ENCODE measurements at places on chromosomes 3 and 15.
A peak's percentile ranks its signal among the peaks of the same experiment; 100 is the strongest.

GRCh38 chr3:127215714-127216414 is 22.9 kb downstream of the PRR23E start:
- no peak for DNase-seq

DNA sequence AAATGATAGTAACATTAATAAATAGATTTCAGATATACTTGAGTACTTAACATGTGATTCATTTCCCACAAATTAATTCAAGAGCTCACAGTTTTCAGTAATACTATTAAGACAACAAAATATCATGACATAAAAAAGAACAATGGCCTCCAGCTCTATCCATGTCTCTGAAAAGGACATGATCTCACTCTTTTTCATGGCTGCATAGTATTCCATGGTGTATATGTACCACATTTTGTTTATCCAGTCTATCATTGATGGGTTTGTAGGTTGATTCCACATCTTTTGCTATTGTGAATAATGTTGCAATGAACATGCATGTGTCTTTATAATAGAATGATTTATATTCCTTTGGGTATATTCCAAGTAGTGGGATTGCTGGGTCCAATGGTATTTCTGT is 1012.8 kb upstream of the ALCAM start:
- DNase-seq = no peak

- peak; percentile 73 for DNase-seq
Observed at GRCh38 chr3:45592830-45593707, 1.5 kb upstream of the LIMD1 start.

DNA sequence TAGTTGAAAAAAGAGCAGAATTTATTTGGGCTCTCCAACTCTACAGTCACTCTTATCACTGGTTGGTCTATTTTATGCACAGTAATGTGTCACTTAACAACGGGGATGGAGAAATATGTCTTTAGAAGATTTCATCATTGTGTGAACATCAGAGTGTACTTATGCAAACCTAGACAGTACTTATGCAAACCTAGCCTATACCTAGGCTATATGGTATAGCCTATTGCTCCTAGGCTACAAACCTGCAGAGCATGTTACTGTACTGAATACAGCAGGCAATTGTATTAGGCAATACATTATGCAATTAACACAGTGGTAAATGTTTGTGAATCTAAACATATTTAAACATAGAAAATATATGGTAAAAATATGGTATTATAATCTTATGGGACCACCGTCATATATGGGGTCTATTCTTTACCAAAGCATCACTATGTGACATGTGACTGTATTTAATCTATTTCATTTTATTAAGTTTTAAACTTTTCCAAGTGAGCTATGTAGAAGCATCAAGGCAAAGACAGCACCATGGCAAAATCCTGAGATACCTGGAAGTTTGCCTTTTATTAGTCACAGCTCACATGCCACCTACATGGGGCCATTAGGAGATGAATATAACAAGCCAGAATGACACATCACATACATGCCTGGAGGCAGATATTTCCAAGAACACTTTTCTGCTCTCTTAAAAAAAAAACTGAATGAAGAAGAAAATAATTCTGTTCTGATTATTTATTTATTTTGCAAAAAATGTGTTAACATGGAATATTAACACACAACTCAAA is 537.4 kb downstream of the TUSC7 start:
- no peak for DNase-seq

- no peak for DNase-seq
Observed at GRCh38 chr3:127710155-127710941, 37.6 kb downstream of the ABTB1 start.

GRCh38 chr3:16467393-16467792 is 46.1 kb downstream of the RFTN1 start:
- no peak for DNase-seq

DNA sequence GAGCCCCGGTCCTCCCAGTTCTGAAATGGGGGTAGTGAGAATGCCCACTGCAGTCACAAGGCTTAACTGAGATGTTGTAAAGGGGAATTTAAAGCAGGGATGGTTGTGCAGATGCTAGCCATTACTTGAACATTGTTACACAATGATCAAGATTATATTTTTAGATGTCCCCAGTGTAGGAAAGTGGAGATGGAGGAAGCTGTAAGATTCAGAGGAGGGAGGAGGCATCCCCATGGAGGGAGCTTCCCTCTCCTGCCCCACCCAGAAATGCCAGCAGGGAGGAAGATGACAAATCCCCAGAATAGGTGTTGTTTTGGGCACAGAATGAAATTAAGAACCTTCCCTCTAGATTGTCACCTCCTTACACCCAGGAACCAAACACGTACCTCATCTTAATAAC is 46.1 kb downstream of the EFCAB12 start:
- DNase-seq = no peak

DNA sequence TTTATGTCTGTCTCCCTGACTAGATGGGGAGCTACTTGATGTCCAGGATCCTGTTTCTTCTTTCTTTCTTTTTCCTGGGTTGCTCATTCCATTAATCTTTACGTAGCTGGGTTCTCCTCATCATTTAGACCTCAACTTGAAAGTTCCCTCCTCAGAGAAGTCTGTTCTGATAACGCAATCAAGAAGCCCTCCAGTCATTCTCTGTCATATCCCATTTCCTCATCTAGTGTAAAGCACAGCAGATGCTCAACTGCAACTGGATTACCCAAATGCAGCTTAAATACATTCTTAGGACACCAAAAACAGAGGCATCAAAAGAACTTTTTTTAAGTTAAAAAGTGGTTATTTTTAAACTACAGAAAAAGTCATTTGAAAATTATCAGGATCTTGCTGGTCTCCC is 51.7 kb upstream of the ST3GAL6 start:
- DNase-seq = no peak

DNA sequence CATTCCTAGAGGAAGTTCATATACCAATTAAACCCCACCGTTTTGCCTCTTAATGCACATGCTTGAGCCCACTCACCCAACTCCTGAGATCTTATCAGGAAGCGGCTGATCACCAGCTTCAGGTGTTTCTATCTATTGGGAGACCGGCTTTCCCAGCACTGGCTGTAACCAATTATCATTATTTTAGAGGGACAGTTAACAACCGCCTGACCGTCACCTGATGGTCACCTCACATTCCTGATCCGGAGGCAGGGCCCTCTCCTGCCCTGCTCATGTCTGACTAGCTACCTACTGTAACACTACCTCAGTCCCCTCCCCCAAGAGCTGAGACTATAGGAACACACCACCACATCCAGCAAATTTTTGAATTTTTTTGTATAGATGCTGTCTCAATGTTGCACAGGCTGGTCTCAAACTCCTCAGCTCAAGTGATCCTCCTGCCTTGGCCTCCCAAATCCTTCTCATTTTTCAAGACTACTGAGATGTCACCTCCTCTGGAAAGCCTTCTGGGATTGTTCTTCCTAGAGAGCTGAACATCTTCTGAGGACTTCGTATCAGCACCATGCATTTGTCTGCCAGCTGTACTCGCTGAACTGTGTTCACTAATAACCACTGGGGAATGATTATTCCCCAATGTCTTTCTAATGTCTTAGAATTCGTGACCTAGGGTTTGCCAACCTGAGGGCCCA is 84.8 kb downstream of the LSM3 start:
- DNase-seq = no peak

GRCh38 chr15:99721896-99722295 is 11.3 kb downstream of the LYSMD4 start:
- no peak for DNase-seq

GRCh38 chr3:69196876-69197275 is 74.5 kb upstream of the LMOD3 start:
- no peak for DNase-seq

GRCh38 chr15:73464602-73465001 is 21.6 kb downstream of the REC114 start:
- no peak for DNase-seq

- no peak for DNase-seq
Observed at GRCh38 chr3:12443781-12444522, 40.3 kb upstream of the TSEN2 start.

DNA sequence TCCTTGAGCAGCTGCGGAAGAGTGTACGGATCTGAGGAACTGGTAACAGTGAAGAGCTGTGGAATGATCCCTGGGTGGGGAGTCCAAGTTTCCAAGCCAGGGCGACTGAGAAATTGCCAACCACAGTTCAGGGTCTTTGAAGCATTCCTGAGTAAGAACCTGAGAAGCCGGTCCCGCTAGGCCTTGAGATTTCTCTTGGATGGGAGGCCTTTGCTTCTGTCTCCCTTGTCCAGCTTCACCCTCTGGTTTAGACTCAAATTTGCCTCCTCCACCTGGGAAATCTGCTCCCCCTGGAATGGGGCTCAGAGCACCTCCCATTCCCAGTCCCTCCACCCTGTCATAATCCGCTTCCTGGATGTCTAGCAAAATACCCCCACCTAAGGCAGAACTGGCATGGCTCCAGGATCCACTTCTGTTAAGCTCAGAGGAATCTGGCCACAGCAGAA is 127.7 kb upstream of the DLG1 start:
- no peak for DNase-seq

DNA sequence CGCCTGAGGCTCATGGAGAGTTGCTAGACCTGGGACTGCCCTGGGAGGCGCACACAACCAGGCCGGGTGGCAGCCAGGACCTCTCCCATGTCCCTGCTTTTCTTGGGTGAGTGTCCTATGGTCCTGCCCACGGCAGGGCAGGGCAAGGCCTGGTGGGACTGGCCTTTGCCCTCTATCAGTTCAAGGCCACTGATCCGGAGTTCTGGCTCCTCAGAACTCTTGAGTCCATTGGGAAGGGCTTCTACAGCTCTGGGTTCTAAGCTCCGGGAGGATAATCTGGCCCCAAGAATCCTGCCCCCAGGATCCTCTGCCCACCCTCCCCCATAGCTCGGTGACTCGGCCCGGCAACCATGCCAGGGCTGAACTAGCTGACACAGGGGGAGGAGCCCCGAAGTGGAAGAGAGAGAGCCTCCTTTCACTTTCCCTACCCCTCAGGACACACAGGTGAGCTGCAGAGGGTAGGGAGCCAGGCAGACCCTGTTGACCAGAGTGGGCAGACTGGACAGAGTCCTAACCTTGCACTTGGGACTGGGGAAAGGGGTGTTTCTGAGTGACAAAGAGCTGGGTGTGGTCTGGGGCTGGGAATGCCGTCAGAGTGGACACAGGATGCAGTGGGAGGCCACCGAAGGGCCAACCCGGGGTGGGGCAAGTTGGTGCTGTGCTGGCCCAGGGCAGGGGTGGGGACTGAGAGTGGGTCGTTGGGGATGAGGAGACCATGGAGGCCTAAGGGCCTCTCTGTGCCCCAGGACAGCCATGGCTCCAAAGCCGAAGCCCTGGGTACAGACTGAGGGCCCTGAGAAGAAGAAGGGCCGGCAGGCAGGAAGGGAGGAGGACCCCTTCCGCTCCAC is 664 bp downstream of the PARP3 start:
- DNase-seq = peak; percentile 20

DNA sequence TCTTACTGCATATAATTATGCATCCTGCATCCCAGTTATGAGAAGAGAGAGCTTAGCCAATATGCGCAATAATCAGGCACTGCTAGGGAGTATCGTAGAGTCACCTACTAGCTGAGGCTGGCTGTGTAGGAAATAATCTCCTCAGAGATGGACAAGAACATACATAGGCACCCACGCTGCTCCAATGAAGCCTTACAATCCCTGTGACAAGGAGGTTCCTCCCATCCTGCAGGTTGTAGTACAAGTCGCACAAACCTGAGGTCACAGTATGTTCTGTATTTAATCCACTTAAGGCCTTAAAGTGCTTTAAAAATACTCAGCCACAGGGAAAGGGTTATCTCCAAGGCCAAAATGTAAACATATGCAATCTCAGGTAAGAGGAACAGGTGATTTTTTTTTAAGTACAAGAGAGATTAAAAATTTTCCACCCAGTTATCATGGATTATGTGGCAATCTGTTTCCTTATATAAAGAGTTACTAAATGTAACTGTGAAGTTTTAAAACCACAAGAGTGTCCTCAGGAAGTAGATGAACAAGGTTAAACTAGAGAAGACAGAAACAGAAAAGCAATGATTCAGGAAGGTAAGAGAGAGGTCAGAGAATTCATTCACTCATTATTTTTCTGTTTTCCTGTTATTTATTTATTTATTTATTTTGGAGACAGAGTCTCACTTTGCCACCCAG is 7.5 kb upstream of the COLQ start:
- no peak for DNase-seq

GRCh38 chr3:178673529-178673928 is 137.3 kb downstream of the KCNMB2 start:
- no peak for DNase-seq

GRCh38 chr3:119195911-119196310 is 22.5 kb downstream of the UPK1B start:
- no peak for DNase-seq

- DNase-seq = no peak
Observed at GRCh38 chr3:52636673-52637072, 49.0 kb downstream of the PBRM1 start.

GRCh38 chr15:29570948-29571791 is 251.1 kb downstream of the TJP1 start:
- DNase-seq = peak; percentile 70

DNA sequence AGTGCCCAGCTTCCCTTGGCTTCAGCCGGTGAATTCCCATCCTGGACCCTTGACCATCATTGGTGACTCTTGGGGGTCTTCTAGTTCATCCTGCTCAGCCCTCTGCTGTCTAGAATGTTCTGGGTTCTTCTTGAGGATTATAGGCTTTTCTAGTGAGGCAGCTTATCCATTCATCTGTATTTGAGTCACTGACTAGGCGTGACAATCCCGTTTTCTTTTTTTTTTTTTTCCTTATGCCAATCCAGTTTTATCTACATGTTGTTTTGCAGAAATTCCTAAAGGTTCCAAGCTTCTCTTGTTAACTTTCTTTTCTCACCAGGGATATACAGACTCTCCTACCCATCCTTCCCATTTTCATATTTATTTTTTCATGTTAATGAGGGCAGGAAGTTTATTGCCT is 6.6 kb upstream of the TRAK1 start:
- DNase-seq = no peak

DNA sequence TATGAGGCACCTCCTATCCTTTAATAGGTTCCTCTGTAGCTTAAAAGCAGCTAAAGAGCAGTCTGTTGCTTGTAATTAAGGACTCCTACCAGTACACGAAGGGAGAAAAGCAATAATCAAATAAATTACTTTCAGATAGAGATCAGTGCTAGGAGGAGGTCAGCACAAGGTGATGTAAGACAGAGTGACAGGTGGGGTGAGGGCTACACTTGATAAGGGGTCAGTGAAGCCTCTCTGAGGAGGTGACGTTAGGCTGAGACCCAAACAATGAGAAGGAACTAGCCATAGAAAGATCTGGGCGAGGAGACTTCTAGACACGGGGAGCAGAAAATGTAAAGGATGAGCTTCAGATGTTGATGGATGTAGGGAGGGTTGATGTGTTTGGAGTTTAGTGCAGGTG is 57.7 kb upstream of the BLM start:
- no peak for DNase-seq

GRCh38 chr3:148158210-148158609 is 539.5 kb upstream of the AGTR1 start:
- no peak for DNase-seq

GRCh38 chr3:10404377-10404776 is 83.5 kb upstream of the SEC13 start:
- DNase-seq = no peak

DNA sequence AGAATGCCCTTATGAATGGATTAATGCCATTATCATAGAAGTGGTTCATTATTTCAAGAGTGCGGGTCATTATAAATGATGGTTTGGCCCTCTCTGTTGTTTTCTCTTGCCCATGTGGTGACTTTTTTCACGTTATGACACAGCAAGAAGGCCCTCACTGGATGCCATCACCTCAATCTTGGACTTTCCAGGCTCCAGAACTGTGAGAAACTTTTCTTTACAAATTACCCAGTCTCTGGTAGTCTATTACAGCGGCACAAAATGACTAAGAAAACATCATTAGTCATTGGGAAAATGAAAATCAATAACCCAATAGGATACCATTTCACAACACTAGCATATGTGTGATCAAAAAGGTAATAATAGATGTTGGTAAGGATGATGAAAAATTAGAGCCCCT is 119.0 kb upstream of the LPP start:
- no peak for DNase-seq

Measured in progenitor cell of endocrine pancreas (in vitro differentiated cells).